GDM1 (cell line): ENCODE measurements at places on chromosomes 5 and 9.
A peak's percentile ranks its signal among the peaks of the same experiment; 100 is the strongest.

DNA sequence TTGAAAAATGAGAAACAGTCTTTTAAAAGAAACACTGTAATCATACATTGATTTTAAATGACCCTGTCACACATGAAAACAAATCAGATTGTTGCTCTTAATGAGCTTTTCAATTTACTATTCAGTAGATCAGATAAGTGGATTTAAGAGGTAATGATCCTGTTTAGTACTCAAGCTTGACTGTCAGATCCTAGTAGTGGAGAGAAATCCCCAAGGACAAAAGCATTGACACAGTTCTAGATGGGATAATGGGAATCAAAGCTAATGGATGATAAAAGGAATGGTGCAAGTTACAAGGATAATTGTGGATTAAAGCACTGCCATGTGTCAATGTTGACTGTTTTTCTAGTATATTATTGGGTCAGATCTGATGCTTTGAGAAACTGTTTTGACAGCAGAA is 142.3 kb upstream of the TLX3 start:
- no peak for DNase-seq

GRCh38 chr5:61139931-61140330 is 22.3 kb downstream of the SMIM15 start:
- DNase-seq = no peak

GRCh38 chr9:103919605-103920209 is 174.4 kb upstream of the SMC2 start:
- DNase-seq = no peak

DNA sequence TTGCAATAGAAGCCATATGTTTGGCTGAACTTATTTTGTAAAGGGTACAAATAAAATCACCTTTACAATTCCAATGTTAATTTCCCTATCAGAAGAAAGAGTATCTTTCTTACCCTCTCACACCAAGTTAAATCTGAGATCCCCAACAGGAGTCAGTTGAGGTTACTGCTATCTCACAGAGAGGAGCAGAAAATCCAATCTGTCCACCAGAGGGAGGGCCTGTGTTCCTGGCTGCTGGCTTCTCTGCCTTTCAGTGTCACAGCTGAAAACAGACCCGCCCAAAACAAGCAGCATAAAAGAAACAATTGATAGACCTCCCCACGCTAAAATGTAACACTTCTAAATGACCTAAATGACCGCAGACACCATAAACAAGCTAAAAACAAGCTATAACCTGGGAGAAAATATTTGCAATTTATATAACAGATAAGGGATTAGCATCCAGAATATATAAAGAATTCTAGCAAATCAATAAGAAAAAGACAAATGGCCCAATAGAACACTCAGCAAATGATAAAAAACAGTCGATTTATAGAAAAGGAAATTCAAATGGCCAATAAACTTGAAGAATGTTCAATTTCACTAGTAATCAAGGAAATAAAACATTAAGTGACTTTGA is 24.5 kb upstream of the MVB12B start:
- DNase-seq = peak; percentile 6

DNA sequence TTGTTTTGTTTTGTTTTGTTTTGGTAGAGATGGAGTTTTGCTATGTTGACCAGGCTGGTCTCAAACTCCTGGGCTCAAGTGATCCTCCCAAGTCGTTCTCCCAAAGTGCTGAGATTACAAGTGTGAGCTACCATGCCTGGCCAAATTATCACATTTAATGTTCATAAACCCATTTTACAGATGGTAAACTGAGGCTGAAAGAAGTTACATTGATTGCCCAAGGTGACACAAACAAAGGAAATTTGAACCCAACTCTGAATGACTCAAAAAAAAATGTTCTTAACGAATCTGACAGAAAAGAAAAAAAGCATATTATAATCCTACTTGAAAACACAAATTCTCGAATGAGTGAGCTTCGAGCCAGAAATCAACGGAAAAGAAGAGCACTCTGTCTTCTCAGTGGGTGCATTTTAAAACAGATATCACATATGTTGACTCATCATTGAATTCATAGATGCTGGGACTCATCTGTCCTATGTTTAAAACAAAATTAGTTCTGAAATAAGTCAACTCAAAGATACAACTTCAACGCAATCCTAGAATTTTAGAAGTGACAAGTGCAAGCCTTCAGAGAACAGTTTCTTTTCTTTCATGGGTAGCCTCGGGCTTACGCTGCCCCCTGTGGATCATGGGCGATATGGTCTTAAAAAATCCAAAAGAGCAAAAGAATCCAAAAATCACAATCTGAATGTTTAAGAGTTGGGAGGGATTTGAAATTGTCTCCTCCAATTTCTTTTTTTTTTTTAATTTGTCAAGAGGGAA is 28.4 kb downstream of the TIMD4 start:
- DNase-seq = no peak

DNA sequence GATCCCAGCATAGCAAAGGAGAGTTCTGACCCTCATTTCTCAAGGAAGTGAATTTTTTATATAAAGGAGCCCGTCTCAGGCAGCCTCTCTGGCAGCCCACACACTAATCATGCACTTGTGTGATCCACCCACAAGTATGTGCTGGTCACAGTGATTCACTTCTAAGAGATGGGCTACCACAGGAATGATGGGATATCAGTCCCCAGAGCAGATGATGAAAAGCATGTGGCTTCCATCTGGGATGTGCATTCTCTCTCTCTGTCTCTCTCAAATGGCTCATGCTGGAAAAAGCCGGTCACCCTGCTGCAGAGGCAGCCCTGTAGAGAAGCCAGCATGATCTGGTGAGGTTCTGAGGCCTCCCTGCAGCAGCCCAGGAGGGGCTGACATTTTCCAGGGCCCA is 74.2 kb upstream of the ADCY2 start:
- DNase-seq = no peak

DNA sequence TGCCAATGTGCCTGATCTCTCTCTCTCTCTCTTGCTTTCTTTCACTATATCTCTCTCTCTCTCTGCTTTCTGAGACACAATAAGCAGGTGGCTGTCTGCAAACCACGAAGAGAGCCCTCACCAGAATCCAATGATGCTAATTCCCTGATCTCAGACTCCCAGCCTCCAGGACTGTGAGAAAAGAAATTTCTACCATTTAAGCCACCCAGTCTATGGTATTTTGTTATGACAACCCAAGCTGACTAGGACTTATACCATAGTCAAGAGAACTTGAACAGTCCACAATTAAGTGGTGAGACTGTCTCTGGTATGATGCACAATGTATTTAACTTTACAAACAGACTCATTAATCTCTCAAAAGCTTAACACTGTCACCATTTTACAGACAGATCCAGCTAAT is 67.0 kb downstream of the NFIB start:
- no peak for DNase-seq

GRCh38 chr9:35736201-35736633 is 3.8 kb downstream of the CREB3 start:
- DNase-seq = peak; percentile 66

GRCh38 chr5:65029178-65029577 is 260.4 kb downstream of the CWC27 start:
- DNase-seq = no peak

DNA sequence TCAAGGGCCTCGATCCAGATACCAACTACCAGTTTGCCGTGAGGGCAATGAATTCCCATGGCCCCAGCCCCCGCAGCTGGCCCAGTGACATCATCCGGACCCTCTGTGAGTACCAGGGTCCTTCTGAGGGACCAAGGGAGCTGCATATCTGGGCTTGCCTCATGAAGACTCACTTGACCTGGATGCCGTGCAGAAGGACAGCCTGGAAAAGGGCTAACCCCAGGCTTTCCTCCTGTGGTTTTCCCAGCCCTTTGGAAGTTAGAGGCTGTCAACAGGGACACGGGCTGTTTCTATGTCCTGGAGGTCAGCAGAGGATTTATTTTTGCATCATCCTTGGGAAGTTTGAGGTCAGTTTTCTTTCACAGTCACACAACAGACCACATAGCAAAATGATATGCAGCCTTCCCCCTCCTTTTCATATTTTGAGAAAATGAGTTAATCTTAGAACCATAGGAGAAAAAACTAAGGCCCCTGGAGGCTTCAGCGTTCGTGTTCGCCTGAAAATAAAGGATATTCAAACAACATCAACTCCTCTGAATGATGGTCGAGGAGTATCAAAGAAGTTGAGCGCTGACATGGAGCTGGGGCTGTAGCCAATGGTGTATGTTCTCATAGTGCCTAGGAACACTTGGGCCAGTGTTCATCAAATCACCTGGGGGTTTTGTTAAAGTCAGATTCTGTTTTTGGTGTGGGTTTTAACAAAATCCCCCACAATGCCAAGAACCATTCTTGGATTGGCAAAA is 112.2 kb downstream of the EGFLAM start:
- DNase-seq = no peak

- DNase-seq = peak; percentile 44
Observed at GRCh38 chr5:88674356-88675167, 208.4 kb downstream of the MEF2C start.

- DNase-seq = no peak
Observed at GRCh38 chr5:171168171-171168570, 140.9 kb upstream of the TLX3 start.

DNA sequence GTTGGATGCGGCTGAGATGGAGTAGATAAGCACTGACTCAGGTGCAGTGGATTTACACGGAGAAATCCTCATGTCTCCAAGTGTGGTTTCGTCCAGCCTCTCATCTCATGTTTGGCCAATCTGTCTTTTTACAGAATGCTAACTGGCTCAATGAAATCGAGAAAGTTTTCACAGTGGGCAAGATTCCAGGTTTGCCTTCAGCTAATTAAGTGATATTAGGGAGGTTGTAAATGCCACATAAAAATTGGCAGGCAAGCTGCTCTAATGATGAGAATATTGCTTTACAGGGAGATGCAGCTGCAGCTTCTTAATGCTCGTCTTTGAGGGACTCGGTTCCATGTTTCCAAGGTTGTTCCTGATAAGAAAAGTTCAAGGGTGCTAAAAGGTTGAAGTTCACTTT is 23.7 kb downstream of the BARHL1 start:
- no peak for DNase-seq

GRCh38 chr5:121171834-121172233 is 679.8 kb upstream of the FTMT start:
- no peak for DNase-seq

DNA sequence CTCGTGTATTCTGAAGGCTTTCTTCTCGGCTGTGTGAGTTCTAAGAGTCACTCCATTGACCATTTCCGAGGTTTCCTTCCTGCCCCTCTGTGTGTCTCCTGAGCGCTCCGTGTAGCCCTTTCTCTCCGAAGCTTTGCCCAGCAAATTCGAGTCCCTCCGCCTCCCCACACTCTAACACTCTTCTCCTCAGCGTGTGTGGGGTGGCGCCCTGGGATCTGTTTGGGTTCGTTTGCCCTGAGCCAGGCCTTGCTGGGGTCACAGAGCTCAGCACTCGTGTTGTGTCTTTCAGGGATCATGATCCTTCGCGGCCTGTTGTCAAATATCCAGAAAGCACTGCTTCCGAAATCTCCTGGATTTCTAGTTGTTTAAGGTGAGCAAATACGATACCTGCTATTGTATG is 5.6 kb upstream of the PAEP start:
- no peak for DNase-seq

DNA sequence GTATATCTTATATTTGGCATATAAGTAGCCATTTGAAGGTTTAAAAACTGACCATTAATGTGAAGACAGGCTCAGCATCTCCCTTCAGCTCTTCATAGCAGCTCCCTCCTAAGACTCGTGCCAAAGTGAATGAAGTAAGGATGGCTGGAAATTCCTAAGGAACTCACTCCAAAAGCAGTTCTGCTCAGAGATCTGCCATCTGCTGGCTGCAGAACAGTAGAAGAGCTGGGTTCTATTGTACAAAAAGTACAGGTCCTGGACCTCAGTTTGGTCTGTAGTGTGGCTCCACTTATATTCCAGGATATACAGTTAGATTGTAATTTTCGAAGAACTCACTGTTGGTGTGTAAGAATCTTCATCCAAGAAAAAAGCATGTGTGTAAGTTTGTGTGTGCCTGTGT is 104.9 kb upstream of the RUSC2 start:
- no peak for DNase-seq

DNA sequence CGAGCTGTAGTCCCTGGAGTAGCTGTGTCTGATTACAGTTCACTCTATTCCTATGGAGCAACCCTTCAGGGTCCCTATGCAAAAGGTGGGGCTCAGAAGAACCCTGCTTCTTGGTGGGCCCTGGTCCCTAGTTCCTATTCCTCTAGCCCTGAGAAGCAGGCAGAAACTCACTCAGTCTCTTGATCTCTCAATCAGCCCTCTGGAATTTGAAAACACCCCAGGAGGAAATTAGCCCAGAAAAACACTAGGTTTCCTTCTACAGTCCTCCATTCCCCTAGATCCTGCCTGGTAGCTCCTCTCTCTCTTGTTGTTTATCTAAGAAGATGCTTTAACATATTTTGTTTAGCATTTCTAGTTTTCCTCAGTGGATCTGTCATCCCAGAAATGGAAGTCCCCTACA is 7.6 kb downstream of the RGS3 start:
- no peak for DNase-seq

DNA sequence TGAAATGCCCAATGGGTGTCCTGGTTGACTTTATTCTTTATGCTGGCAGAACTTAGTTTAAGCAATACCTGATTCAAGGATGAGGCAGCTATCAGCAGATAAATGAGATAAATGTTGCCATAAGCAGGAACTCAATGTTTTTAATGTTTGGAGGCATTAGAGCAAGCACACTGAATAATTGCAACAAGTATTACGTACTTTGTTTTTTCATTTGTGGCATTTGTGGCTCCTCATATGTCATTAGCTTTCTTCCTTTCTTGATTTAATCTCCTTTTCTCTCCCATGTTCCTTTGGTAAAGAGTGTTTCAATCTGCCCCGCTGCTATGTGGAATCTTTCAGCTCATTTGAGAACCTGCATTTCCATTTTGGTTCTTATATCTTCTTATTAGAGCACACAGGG is 6.4 kb upstream of the NR3C1 start:
- DNase-seq = no peak

DNA sequence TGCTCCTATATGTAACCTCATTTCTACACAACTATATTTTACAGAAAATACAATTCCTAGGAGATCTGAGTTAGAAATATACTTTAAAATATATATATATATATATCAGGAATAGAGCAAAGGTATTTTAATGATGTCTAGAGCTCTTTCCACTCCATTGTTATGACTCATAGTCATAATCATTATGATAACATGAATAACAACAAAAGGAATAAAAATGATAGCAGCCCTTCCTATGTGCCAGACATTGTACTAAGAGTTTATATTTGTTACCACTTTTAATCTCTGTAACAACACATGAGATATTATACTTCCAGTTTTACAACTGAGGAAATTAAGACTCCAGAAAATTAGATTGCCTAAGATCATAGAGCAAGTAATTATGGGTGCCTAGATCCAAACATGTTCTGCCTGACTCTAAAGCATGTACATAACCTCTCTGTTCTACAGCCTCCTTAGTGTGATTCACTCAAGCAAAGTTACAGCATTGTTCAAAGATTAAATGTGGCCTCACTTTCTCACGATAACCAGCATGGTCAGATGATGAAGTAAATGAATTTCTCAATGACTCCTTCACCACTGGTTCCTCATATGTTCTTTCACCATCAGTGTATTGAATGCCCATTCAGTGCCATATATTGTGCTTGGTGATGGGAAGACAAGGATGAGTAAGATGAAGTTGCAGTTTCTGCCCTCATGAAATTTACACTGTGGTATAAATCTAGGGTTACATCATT is 452.1 kb downstream of the EFNA5 start:
- no peak for DNase-seq

- no peak for DNase-seq
Observed at GRCh38 chr9:12935714-12936113, 160.9 kb downstream of the LURAP1L start.

GRCh38 chr9:33346564-33346963 is 55.8 kb downstream of the AQP7 start:
- DNase-seq = no peak

- no peak for DNase-seq
Observed at GRCh38 chr9:9949368-9949767, 663.4 kb downstream of the PTPRD start.
